ENCODE measurements at places on chromosomes 16 and 17. TPM values are rescaled to one million over a fixed set of nuclear protein-coding genes. Genes with fewer than 3 reads are reported as not detected.

DNA sequence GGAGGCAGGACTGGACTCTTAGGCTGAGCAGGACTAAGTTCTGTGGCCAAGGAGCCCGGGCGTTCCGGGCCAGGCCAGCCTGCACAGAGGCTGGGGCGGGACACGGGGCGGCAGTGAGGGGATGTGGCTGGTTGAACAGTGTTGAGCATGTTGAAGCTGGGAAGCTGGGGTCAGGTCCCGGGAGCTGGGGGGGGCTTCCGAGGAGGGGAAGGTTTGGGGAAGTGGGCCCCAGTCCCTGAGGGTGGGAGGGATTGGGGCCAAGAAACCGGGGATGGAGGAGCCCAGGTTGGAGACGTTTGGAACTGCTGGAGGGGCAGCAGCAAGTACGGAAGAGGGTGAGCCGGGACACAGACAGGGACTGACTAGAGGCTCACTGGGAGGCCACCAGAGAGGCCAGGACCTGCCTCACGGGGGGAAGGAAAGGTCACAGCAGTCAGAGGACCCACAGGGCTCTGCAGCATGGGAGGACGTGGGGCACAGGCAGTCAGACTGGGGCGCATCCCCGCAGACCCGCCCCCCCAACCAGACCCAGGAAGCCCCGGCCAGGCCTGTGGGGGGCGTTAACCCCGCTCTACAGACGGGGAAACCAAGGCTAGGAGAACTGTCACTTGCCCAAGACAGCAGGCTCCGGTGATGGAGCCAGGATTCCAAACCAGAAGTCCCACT lies 9.5 kb downstream of the TAX1BP3 start:
- DNase-seq: no peak

DNA sequence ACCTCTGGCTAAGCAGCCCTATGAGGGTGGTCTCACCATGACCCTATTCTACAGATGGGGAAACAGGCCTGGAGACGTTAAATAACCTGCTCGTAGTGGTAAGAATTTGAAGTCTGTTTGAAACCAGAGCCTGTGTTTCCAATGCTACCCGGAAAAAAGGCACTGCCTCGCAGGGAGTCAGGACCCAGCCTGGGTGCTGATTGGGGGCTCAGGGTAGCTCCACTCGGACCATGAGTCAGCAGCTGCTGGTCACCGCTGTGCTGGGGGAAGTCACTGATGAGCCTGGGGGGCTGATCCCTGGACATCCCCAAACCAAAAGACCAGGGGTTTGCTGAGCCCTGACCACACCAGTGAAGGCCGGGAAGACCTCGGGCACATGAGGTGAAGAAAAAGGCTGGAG lies 9.4 kb upstream of the PLD6 start:
- no peak for DNase-seq

DNA sequence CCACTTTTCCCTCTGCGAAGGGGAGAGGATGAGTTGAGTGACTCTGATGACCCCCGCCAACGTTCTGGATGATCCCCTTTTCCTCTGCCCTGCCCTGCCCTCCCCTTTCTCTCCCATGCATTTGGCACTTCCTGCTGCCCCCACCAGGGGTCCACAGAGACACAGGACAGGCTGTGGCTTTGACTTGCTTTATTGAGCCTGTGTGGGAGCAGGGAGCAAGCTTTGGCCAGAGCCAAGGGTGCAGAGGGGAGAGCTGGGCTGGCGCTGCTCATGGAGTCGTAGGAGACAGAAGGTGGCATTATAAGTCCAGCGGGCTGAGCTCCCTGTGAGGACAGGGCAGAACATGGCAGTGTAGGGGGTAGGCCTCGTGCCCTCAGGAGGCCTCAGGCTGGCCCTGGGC lies 1.6 kb downstream of the PPY start:
- no peak for DNase-seq

- no peak for DNase-seq
Observed at GRCh38 chr17:41151525-41151924, 1.9 kb upstream of the KRTAP4-5 start.

GRCh38 chr17:76948301-76948700 lies 80.1 kb downstream of the MGAT5B start:
- DNase-seq: no peak

GRCh38 chr17:17711641-17712162 lies 30.4 kb downstream of the RAI1 start:
- DNase-seq: no peak

DNA sequence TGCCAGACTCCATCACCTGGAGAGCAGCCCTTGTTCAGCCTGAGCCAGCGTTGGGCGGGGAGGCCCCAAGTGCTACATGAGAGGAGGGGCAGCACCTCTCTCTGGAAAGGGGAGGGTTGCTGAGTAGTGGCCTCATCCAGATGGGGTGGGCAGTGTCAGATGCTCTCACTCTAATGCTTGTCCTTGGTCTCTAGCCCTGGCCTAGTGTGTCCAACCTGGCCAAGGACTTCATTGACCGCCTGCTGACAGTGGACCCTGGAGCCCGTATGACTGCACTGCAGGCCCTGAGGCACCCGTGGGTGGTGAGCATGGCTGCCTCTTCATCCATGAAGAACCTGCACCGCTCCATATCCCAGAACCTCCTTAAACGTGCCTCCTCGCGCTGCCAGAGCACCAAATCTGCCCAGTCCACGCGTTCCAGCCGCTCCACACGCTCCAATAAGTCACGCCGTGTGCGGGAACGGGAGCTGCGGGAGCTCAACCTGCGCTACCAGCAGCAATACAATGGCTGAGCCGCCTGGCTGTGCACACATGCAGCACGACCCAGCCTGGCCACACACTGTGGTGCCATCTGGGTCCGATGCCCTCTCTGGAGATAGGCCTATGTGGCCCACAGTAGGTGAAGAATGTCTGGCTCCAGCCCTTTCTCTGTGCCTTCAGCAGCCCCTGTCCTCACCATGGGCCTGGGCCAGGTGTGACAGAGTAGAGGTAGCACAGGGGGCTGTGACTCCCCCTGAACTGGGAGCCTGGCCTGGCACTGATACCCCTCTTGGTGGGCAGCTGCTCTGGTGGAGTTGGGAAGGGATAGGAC lies 4.3 kb downstream of the CTRL start:
- peak; percentile 10 for DNase-seq

GRCh38 chr17:18326572-18326971 lies 11.5 kb downstream of the SMCR8 start:
- no peak for DNase-seq

- DNase-seq: no peak
Observed at GRCh38 chr16:58046054-58046881, 20.7 kb downstream of the MMP15 start.

DNA sequence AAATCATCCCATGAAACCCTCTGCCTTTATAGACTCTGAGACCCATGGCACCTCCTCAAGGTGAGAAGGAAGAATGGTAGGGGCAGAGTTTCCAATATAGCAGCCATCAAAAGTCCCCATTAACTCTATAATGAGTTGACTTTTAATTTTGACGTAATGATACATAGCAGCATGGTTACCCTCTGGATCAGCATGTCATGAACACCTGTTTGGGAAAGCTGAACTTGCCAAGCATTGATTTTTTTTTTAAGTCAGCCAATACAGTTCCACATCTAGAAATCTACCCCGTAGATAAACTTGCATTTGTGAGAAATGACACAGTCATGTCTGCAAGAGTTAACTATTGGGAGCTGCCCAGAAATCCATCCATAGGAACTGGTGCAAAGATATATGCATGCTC lies 191.8 kb downstream of the TMEM114 start:
- DNase-seq: no peak

- no peak for DNase-seq
Observed at GRCh38 chr16:57999971-58000705, at the start of gene ZNF319. Gene ZNF319 (minus strand): TSS chr16:58000672. CDS start chr16:57998265, 2,407 bp downstream.

DNA sequence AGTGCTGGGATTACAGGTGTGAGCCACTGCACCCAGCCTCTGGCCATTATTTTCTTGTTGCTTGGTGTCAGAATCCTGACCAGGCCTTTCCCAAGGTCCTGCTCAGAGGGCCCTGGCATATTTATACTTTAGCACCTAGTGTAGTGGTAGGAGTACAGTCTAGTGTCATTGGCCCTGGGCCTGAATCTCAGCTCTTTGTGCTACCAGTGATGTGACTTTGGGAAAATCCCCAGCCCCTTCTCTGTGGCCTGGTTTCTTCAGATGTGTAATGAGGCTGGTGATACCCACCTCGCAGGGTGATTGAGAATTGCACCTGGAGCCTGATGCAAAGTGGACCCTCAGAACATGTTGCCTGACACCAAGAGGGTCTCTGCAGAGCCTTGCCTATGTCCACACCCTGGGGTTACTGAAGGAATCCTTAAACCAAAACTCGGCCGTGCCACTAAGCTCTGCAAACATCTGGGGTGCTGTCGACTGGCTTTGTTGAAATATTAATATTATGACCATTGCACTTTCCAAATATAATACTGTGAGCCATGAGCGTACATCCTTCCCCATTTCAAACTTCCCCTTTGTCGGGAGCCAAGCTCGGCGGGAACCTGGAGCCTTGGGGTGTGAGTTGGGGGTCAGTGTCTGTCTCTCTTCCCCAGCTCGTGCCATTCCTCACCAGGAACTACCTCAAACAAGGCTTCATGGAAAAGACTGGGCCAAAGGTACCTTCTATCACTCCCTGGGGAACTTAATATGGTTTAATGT lies 18.0 kb upstream of the RNF135 start:
- DNase-seq: no peak

GRCh38 chr16:72901000-72901627 lies 146.8 kb downstream of the ZFHX3 start:
- DNase-seq: no peak

GRCh38 chr17:9451934-9452333 lies 123.7 kb downstream of the STX8 start:
- no peak for DNase-seq

- no peak for DNase-seq
Observed at GRCh38 chr17:39719563-39720355, 10.6 kb downstream of the MIEN1 start.

DNA sequence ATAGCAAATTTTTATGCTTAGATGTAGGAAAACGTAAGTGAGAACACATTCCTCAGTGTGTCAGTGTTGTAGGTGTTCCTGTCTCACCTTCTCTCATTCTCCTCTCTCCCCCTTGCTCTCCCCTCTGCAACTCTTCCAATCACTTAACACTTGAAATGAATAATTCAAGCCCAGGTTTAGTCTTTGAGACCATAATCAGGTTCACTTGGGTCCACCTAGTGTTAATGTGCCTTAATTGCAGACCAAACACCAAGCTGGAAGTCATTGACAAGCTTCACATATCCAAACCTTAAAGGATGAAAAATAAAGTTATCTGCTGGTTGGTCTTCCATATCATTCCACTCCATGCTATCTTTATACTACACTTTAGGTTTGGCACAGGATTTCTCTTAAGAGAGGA lies 37.0 kb downstream of the STXBP4 start:
- no peak for DNase-seq

GRCh38 chr16:80894091-80894490 lies 89.7 kb upstream of the CDYL2 start:
- DNase-seq: no peak

- peak; percentile 28 for DNase-seq
Observed at GRCh38 chr17:44708401-44709263, at the start of gene DBF4B. Gene DBF4B (plus strand): TSS chr17:44708665. CDS start chr17:44708821, 156 bp downstream.

GRCh38 chr17:1002412-1002753 lies 5.5 kb downstream of the TIMM22 start:
- DNase-seq: no peak

GRCh38 chr17:76103274-76104139 lies at the start of gene EXOC7:
Gene EXOC7 (minus strand): TSS chr17:76103787. CDS start chr17:76103692, 95 bp downstream.
- DNase-seq: peak; percentile 91

DNA sequence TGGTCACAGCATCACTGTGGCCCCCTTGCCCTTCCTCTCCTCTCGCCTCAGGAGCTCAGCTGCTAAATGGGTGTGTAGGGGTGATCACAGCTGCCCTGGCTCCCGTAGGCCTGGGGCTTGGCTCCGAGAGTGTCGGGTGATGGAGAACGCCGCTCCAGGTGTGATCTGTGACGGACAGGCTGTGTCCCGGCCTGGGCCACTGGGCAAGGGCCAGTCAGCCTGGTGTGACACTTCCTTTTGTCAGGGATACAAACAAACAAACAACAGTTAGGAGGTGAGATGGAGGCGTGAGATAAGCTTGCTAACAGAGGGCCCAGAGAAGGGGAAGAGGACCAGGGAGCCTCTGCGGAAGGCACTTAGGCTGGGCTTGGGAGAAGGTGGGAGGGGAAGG lies 2.0 kb downstream of the ADGRG1 start:
- DNase-seq: no peak

DNA sequence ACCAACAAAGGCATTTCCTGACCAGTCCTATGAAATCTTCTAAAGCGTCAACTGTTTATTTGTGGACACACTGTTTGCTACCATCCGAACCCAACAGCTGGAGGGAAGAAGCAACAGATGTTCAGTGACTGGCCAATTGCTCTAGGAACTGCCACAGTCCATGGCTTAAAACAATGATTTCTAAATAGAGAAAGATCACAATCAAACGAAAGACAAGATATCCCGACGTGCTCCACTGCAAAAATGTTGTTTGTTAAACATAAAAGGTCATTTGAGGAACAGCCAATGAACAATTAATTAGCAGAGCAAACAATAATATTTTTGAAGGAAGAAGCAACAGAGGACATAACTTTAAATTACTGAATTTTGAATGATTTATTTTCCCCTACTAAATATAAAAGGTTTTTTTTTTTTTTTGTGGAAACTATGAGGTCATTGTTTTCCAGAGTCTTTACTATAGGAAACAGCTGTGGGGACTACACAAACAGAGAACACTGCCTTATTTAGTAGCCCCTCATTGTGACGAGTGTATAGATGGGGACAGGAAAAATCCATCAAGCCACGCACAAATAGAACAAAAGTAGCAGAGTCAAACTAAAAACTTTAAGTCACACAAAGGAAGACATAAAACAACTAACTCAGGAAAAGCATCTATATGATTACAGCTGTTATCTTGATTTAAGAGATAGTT lies 17.2 kb downstream of the USP31 start:
- no peak for DNase-seq

The CHD9NB gene
- 5.1 TPM for total RNA-seq

The ZNF597 gene
- total RNA-seq: 2.2 TPM

The RAB37 gene
- total RNA-seq: 0.87 TPM

The TPSG1 gene
- total RNA-seq: not detected

The SLC5A10 gene
- total RNA-seq: not detected

The FOXF1 gene
- total RNA-seq: not detected

The PRR15L gene
- not detected for total RNA-seq

The SAT2 gene
- 91.5 TPM for total RNA-seq

The CFAP97D1 gene
- 0.42 TPM for total RNA-seq

The HASPIN gene
- total RNA-seq: not detected

The SRL gene
- total RNA-seq: 1.3 TPM

The NOS2 gene
- total RNA-seq: 0.60 TPM

The KRT31 gene
- total RNA-seq: not detected

The MT1G gene
- total RNA-seq: 49.2 TPM

The LRRC37A gene
- 2.8 TPM for total RNA-seq

The TMIGD1 gene
- total RNA-seq: not detected

The P2RX1 gene
- 0.87 TPM for total RNA-seq
